Activated CD8-positive, alpha-beta memory T cell treated with anti-CD3 and anti-CD28 coated beads for 48 hours (primary cell): ENCODE measurements at places on chromosomes 4 and X.

- no peak for DNase-seq
Measured at GRCh38 chr4:160818571-160818970, 1345.2 kb downstream of the FSTL5 start.

GRCh38 chrX:155070663-155070974 lies 317 bp downstream of the CMC4 start:
- no peak for DNase-seq

DNA sequence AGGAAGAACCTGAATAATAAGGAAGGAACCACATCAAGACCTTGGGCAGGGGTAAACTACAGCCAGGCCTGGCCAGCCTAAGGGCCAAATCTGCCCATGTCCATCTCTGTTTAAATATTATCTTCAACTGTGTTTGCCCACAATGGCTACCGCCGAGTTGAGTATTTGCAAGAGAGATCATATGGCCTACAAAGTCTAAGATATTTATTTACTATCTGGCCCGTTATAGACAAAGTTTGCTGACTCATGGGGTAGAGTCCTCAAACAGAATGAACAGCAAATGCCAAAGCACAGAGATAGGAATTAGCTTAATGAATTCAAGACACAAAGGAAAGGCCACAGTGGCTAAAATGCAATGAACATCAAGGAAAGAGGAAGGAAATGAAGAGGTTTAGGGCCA lies 44.8 kb downstream of the RPS6KA3 start:
- DNase-seq: no peak

GRCh38 chr4:11468901-11469300 lies 40.2 kb upstream of the HS3ST1 start:
- no peak for DNase-seq

DNA sequence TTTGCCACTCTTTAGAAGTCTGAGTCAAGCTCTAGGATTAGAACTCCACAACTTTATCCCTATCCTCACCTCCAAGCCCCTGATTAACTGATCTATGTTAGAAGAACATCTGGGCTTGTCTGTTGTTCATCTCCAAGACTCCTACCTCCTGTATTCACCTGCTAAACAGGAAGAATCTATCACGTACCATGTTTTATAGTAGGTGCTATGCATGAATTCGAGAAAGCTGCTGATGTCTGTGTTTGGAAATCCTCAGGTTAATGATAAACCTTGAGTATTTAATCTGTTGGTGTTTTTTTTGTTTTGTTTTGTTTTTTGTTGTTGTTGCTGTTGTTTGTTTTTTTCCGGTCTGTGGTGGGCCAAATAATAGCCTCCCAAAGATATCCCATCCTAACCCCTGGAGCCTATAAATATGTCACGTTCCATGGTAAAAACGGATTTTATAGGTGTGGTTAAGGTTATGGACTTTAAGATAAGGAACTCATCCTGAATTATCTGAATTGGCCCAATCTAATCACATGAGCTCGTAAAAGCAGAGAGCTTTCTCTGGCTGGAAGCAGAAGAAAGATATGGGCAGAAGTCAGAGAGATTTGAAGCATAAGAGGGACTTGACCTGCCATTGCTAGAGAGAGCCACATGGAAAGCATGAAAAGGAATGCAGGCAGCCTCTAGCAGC lies 101.2 kb upstream of the DUSP21 start:
- DNase-seq: no peak
